ENCODE measurements at places on chromosomes 7 and 10. TPM values are rescaled to one million over a fixed set of nuclear protein-coding genes. Genes with fewer than 3 reads are reported as not detected.

The CNOT4 gene
- 17.8 TPM for total RNA-seq

The ZNF503 gene
- 53.5 TPM for total RNA-seq

DNA sequence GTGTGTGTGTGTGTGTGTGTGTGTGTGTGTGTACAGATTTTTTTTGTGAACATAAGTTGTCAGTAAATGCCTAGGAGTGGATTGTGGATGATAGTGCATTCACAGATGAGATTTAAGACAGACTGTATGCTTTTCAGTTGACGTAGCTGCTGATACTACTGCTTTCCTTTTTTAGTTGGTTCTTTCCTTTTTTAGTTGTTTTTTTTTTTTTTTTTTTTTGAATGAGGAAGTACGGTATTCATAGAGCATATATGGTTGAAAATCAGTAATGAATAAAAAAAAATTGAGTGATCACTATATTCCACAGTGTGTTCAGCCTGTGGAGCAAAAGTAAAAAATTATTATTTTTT lies 80.5 kb downstream of the RBM33 start:
- ATAC-seq, result no peak

DNA sequence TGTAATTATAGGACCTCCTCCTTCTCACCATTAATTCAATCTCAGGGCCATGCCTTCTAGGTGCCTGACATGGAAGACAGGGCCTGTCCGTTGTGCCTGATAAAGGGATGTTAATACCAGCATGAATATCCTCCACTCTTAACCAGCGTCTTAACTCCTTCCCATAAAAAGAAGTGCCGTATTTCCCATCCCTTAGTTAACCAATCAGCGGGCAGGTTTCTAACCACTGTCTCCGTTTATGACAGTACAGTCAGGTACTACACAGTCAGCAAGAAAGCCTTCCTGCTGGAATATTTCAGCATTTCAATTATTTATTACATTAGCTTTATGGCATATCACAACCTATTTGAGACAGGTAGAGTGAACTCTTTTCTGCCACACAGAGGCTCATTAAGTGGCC lies 308.6 kb upstream of the FZD8 start:
- no peak for ATAC-seq

DNA sequence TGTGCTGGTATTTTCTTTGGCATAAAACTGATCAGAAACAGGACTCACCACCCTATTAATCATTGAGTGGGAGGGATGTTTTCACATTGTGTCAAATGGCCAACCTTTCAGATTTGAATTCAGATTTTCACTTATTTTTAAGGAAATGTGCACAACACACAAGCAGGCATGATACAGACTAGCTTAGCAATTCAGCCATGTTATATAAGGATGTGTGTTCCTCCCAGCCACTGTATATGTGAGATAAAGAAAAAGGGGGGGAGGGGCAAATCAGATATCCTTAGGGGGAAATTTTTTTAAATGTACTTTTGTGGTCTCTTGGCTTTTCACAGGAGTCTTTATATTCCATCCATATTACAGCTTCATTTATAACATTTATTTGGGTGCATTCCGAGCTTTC lies 3.1 kb downstream of the GAD2 start:
- no peak for ATAC-seq

All from gastroesophageal sphincter (tissue), 4 donors.